ENCODE measurements at places on chromosomes 6 and 20.

- H3K36me3 ChIP-seq, result no peaks in the 10 kb centered on the region
- H3K4me3 ChIP-seq, result no peak overlapping the region
- H3K4me1 ChIP-seq, result no peaks in the 10 kb centered on the region
- H3K27me3 ChIP-seq, result peaks cover 9% of the 10 kb centered on the region
- H3K27ac ChIP-seq, result no peak overlapping the region
Observed at GRCh38 chr6:46565531-46565930, 74.3 kb upstream of the RCAN2 start.

DNA sequence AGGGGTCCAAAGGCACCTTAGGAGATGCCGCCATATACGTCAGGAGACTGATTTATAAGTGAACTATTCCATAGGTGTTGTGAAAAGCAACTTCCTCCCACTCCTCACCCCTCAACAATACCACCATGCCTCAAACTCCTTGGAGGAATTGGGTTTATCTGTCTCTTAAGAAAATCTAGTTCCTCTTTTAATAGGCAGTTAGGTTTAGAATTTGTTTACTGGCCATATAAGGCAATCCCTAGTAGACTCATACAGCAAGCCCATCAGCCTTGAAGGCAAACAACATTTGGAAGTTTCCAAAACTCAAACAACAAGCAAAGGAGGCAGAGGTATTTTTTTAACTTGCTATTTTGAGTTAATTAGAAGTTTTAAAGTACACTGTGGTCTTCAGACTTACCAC, 66.1 kb downstream of the PRND start:
- no peak overlapping the region for H3K27ac ChIP-seq
- no peaks in the 10 kb centered on the region for H3K27me3 ChIP-seq
- no peak overlapping the region for H3K4me3 ChIP-seq

DNA sequence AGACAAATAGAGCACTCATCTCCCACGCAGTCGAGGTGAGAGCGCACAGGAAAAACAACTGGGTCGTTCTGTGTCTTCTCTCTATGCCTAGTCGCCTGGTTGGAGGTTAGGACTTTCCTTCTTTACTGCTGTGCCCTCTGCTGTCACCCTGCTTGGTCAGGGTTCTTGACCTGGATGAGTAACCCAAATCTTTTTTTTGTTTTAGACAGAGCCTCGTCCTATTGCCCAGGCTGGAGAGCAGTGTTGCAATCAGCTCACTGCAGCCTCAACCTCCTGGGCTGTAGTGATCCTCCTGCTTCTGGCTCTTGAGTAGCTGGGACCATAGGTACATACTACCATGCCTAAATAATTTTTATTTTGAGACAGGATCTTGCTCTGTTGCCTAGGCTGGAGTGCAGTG, 24.5 kb downstream of the PRPF6 start:
- H3K4me3 ChIP-seq, result no peak overlapping the region
- H3K4me1 ChIP-seq, result peaks cover 58% of the 10 kb centered on the region
- no peak for DNase-seq
- H3K27me3 ChIP-seq, result no peaks in the 10 kb centered on the region
- peak overlapping the region; percentile 7 for H3K27ac ChIP-seq
- peaks cover 44% of the 10 kb centered on the region for H3K36me3 ChIP-seq

GRCh38 chr20:49863666-49864065, 51.0 kb downstream of the SLC9A8 start:
- no peak for DNase-seq
- no peaks in the 10 kb centered on the region for H3K27me3 ChIP-seq
- no peak overlapping the region for H3K27ac ChIP-seq
- H3K36me3 ChIP-seq, result peaks cover 30% of the 10 kb centered on the region
- H3K4me1 ChIP-seq, result no peaks in the 10 kb centered on the region
